CD14-positive monocyte (primary cell): ENCODE measurements at places on chromosomes 5 and 9.

- no peak for DNase-seq
Measured at GRCh38 chr5:94849821-94850736, 231.6 kb downstream of the SLF1 start.

DNA sequence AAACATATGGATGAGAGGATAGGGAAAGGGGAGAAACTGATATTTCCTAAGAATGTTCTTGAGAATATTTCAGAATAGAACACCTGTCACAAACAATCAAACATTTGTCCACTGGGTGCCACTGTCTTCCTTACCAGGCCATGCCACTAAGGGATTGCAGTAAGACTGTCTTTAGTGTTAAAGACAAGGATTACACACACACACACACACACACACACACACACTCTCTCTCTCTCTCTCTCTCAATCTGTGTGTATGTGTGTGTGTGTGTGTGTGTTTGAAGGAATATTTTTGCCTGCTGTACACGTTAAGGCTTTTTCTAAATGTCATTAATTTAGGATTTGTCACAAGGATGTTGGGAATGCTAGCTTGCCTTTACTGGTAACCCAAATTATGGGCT is 54.4 kb downstream of the CCDC192 start:
- DNase-seq = no peak

DNA sequence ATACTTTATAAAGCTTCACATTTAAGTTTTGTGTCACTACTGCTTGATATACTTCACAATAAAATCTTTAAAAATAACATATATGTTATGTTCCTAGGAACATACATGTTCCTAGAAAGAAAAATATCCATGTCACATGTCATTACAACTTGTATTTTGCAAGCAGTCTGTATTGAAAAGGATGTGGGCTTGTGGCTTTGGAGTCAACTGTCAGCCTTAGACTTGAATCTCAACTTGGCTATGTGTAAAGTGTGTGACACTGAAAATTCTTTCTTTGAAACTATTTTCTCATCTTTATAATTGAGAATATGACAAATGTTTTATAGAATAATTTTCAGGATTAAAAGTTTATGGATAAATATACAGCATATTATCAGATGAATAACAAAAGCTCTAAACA is 273.1 kb downstream of the KIAA0825 start:
- DNase-seq = no peak

DNA sequence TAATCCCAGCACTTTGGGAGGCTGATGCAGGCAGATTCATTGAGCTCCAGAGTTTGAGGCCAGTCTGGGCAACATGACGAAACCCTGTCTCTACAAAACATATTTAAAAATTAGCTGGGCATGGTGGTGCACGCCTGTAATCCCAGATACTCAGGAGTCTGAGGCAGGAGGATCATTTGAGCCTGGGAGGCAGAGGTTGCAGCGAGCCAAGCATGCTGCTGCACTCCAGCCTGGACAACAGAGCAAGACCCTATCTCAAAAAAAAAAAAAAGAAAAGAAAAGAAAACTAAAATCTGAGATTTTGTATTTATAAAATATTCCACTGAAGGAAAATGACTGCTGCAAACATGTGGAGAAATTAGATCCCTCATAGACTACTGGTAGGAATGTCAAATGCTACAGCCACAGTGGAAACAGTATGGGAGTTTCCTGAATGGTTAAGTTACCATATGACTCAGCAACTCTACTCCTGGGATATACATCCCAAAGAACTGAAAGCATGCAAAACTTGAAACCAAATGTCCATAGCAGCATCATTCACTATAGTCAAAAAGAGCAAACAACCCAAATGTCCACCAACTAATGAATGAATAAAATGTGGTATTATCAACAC is 106.1 kb downstream of the UBAP2 start:
- no peak for DNase-seq
